ENCODE measurements at places on chromosomes 1 and 21.
A peak's percentile ranks its signal among the peaks of the same experiment; 100 is the strongest.

GRCh38 chr1:33348194-33348593, 27.3 kb upstream of the A3GALT2 start:
- H3K36me3 ChIP-seq = no peaks in the 10 kb centered on the region
- DNase-seq = no peak
- peak overlapping the region; percentile 73 for H3K4me3 ChIP-seq
- H3K4me1 ChIP-seq = peaks cover 71% of the 10 kb centered on the region
- peak overlapping the region; percentile 99 for H3K27ac ChIP-seq

DNA sequence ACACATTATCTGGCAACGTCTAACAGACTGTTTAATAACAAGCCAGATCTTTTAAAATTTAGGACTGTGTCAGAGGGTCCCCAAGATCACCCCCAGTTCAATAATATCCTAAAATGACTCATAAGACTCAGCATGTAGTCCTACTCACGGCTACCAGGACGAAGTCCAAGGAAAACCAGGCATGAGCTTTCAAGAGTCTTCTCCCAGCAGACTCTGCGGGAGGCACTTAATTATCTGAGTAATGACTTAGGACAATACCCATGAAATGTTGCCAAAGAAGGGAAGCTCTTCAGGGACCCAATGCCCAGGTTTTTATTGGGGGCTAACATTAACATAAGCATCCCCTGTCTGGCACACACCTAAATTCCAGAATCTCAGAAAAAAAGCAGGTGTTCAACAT, 7.0 kb downstream of the HFM1 start:
- no peak for DNase-seq
- H3K27ac ChIP-seq = no peak overlapping the region

DNA sequence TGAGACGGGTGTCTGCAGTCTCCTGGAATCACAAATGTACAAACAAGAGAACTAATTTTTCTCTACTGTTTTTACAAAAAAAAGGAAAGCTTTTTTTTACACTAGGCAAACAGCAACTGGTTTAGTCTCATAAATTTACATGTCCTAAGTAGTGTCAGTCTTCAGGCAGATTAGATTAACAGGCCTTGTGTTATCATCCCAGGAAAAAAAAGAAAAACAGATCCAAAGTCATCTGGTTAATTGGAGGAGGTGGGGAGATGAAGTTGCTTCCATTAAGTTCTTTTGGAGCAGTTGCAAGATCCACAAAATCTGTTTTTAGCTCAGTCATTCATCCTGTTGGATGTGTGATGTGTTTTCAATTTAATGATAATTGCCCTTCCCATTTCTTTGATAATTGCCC, 363.5 kb upstream of the ADGRL2 start:
- no peaks in the 10 kb centered on the region for H3K36me3 ChIP-seq
- H3K4me1 ChIP-seq = peaks cover 7% of the 10 kb centered on the region
- H3K4me3 ChIP-seq = no peak overlapping the region

DNA sequence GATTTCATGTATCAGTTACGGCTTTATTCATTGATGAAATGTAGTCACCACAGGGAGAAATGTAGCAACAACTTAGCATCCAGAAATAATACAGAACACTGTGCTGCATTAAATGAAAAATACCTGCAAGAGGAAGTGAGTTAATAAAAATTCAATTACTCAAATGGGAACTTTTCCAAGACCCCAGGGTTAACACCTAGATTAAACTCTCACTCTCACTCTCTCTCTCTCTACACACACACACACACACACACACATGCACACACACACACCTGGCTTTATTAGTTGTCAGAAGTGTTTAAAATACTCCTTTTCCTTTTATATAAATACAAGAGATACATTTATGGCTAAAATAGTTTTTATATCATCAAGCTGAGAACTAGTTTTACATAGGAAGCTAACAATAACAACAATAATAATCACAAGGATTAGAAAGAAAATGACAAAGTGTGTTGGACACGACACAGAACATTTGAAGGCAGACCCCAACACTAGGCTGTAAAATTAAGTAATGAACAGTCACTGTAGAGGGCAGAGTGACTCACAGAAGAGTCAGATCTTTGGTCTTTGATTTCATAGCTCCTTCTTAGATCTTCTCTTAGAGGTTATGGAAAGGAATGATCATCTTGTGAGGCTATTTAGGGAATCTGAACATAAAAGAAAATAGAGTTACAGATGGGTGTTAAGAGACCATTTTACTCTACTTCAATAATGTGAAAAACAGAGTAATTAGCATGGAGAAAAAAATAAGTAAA, 1266.0 kb upstream of the ADGRL2 start:
- H3K27ac ChIP-seq = no peak overlapping the region
- no peak overlapping the region for H3K4me3 ChIP-seq
- no peaks in the 10 kb centered on the region for H3K27me3 ChIP-seq

- no peak overlapping the region for H3K4me3 ChIP-seq
- H3K36me3 ChIP-seq = no peaks in the 10 kb centered on the region
- H3K27me3 ChIP-seq = peaks cover 54% of the 10 kb centered on the region
- no peak overlapping the region for H3K27ac ChIP-seq
These were observed 1.8 kb upstream of the PTPN14 start for GRCh38 chr1:214553142-214553710.

DNA sequence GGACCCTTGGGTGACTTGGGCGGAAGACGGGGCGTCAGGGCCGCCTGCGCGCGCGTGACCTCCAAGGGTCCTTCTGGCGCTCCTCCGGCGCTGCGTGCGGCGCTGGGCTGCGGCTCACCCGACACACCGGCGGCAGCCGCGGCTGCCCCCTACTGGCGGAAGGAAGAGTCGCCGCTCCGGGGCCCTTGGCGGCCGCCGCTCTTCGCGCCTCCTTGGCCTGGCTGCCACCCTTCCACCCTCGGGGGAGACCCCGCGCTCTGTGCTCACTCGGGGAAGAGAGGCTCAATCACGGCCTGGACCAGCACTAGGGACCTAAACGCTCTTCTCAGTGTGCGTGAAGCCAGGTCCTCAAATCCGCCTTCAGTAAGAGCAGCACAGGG, 89.7 kb downstream of the DMRTA2 start:
- H3K4me3 ChIP-seq = peak overlapping the region; percentile 53
- peaks cover 4% of the 10 kb centered on the region for H3K27me3 ChIP-seq
- no peak overlapping the region for H3K27ac ChIP-seq
- H3K4me1 ChIP-seq = peaks cover 18% of the 10 kb centered on the region
- no peaks in the 10 kb centered on the region for H3K36me3 ChIP-seq
- DNase-seq = peak; percentile 85

DNA sequence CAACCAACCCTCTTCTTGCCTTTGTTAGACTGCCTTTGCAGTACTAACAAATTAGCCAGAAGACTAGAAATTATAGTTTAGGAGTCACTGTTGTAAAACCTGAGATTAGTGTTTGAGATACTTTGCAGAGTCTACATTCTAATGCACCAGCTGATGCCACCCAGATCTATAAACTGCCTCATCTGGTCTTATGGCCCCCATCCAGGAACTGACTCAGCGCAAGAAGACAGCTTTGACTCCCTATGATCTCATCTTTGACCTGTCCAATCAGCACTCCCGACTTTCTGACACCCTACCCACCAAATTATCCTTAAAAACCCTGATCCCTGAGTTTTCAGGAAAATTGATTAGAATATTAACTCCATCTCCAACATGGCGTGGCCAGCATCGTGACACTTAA, 334.6 kb downstream of the RGS7 start:
- no peak overlapping the region for H3K27ac ChIP-seq
- H3K27me3 ChIP-seq = no peaks in the 10 kb centered on the region
- DNase-seq = no peak
- no peak overlapping the region for H3K4me3 ChIP-seq
- H3K4me1 ChIP-seq = no peaks in the 10 kb centered on the region

- H3K4me1 ChIP-seq = peaks cover 32% of the 10 kb centered on the region
- H3K36me3 ChIP-seq = no peaks in the 10 kb centered on the region
- H3K27ac ChIP-seq = no peak within 1 kb of the TSS
- H3K27me3 ChIP-seq = peaks cover 42% of the 10 kb centered on the region
- peak; percentile 71 for DNase-seq
These were observed at the start of gene PLD5 for GRCh38 chr1:242524571-242525359. TSS of gene PLD5 (minus strand) at chr1:242524697.

- no peak for DNase-seq
- H3K36me3 ChIP-seq = no peaks in the 10 kb centered on the region
- H3K27ac ChIP-seq = no peak overlapping the region
- no peak overlapping the region for H3K4me3 ChIP-seq
- H3K27me3 ChIP-seq = no peaks in the 10 kb centered on the region
- peaks cover 22% of the 10 kb centered on the region for H3K4me1 ChIP-seq
These were observed 21.7 kb upstream of the PEF1 start for GRCh38 chr1:31666263-31666963.

DNA sequence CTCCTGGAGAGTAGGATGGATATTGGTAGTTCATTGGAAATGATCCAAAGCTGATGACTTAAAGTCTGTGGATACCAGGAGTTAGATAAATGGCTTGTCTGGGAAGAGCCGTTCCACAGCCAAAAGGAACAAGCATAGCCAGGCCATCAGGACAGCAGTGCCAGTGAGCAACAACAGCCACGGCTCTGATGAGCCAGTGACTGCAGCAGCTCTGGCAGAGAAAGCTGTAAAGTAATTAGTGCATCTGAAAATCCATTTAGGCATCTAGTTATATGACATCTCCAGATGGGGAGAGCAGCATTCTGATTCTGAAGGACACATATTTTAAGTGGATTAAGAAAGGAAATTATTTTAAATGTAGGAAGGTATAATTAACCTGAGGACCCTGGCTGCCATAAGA, 256.2 kb upstream of the PLXNA2 start:
- H3K27me3 ChIP-seq = no peaks in the 10 kb centered on the region
- no peak overlapping the region for H3K4me3 ChIP-seq
- no peaks in the 10 kb centered on the region for H3K36me3 ChIP-seq
- no peak for DNase-seq

DNA sequence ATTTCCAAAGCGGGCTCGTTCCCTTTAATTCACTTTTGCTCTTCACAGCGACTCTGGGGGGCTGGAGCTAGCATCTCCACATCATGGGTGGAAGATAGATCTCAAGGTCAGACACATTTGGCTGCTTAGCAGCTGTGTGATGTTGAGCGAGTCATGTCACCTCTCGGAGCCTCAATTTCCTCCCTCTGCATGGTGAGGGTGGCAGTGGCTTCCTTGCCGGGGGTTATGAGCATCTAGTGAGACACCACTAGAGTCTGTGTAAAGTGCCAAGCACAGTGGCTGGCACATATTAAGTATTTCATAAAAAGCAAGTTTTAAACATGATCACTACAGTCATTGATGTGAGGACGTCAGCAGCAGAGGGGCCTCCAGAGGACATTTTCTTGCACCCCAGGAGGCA, 16.9 kb upstream of the ECE1 start:
- no peak overlapping the region for H3K4me3 ChIP-seq
- H3K27me3 ChIP-seq = no peaks in the 10 kb centered on the region
- H3K36me3 ChIP-seq = no peaks in the 10 kb centered on the region
- H3K27ac ChIP-seq = no peak overlapping the region
- H3K4me1 ChIP-seq = peaks cover 42% of the 10 kb centered on the region

GRCh38 chr1:44810101-44810761, 1.9 kb downstream of the BTBD19 start:
- no peak overlapping the region for H3K4me3 ChIP-seq
- H3K27me3 ChIP-seq = no peaks in the 10 kb centered on the region
- H3K27ac ChIP-seq = peak overlapping the region; percentile 98

Measured in spleen (tissue), 13 donors.